ENCODE measurements at places on chromosomes 3 and 15.

DNA sequence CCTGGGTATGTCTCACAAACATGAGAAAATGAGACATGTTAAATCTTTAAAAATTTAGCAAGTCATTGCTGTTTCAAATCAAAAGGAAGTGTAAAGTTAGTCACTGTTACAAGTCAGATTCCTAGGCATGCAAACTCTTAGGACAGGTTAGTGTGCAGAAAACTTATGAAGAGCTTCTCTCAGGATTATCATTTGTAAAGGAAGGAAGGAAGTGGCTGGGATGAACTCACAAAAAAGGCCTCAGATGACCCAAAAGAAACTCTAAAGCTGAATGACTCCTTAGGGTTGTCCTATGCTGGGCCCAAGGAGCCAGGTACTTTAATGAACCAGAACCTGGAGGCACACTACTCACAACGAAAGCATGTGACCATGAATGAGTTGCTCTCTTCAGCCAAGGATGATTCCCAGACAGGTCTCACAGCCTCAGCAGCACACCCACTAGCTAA, 25.0 kb downstream of the MSL2 start:
- DNase-seq, result no peak

DNA sequence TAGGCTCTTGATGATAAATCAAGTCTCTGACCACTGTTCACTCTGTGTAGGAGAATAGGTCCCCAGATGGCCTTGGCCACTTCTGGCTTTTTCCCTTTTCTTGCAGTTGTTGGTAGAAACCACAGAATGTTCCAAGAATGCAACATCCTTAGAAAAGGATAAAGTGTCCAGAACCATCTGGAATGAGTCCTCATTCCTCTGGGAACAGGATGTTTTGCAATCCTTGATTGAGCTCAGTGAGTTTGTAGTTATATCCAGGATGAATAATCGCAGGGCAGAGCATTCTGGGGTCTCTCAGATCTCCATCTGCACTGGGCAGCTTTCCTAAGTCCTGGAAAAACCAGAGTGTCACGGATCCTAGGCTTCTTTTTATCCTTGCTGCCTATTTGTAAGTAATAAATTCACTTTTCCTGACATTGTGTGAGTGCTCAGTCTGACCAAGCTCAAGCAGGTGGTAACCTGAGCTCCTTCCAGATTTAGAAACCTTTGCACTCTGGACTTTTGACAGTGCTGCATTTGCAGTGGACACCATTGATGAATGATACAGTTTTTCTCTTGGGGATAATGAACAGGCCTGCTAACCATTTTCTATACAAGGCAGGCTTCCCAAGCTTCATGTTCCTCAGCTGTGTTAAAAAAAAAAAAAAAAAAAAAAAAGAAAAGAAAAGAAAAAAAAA, 1028.6 kb downstream of the OTOL1 start:
- DNase-seq, result no peak

DNA sequence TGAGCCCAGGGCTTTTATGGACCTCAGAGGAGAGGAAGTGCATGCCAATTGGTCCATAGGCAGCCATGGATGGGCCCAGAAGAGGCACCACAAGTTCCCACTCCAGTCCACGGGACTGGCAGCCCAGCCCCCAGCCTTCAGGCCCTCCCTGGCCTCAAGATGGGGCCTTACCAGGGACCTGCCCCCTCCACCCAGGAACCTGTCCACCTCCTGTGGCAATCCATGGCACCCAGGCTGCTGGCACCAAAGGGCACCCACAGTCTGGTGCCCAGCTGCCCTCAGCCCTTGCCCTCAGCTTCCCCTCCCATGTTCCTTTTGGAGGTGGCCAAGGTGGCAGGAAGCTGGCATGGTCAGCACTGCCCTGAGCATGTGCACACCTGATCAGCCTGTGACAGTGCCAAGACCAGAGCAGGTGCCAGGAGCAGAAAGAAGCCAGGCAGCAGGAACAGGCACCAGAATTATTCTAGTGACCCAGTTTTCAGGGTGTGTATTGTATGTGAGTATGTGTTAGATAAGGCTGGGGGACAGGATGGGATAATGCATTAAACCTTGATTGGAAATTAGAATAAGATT, 415.0 kb downstream of the NTRK3 start:
- no peak for DNase-seq

DNA sequence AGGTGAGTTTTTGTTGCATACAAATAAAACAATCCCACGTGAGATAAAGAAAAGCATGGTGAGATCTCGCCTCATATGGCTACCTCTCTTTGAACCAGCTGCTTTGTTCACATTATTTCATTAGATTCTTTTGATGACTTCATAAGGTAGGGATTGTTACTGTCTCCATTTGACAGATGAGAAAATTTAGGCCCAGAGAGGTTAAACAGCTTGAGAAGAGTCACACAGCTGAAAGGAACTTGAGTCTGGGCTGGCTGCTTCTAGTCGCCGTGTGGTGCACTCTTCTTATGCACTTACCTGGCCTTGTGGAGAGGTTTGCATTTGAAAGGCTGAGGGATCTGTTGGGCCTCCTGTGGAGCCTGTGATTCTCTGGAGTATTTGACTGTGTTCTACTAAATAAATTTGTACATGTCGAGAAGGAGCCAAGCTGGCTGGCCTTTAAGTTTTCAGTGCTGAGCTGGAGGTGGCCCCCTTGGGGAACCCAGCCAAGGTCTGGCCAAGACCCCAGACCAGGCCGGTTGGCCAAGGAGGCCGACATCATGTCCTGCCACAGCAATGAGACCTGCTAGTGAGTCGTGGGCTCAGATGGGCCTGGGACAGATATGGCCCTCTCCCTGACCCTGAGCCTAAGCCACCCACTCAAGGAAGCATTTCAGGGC, 125.1 kb downstream of the SMAD6 start:
- DNase-seq, result no peak

GRCh38 chr3:96803870-96804269, 10.5 kb upstream of the EPHA6 start:
- DNase-seq, result no peak

GRCh38 chr3:109411547-109411946, 74.2 kb upstream of the DPPA4 start:
- no peak for DNase-seq

GRCh38 chr15:83462953-83463433, 15.9 kb downstream of the SH3GL3 start:
- no peak for DNase-seq

DNA sequence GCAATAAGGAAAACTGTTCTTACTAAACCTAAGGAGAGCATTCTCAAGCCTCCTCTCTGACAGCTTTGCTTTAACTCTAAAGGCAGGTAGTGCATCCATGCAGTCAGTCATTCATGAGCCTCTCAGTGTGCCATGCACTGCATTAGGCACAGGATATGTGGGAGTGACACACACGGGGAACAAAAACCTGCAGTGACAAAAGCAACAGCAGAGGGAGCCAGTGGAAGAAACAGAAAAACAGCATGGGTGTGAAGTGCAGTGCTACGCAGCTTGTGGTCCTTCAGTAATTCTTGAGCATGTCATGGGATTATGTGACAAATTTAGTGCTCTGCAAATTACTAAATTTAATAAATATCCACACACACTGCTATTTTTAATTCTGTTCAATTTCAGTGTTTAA, 230.7 kb downstream of the BBX start:
- no peak for DNase-seq

- no peak for DNase-seq
Measured at GRCh38 chr3:7205962-7206361, 345.0 kb downstream of the GRM7 start.

DNA sequence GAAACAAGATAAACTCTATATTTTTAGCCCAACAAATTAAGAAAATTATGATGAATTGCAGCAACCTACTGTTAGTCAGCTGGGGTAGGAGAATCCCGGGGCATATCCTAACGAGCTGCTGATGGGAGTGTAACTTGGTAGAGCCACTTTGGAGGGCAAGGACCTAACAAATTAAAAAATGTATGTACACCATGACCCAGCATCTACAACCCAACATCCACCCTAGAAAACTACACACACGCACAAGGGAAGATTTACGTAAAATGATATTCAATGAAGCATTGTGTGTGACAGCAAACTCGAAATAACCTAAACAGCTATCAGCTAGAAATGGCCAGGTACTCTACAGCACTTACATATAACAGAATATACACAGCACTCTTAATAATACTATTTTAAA, 1.9 kb downstream of the BCL2A1 start:
- DNase-seq, result no peak

DNA sequence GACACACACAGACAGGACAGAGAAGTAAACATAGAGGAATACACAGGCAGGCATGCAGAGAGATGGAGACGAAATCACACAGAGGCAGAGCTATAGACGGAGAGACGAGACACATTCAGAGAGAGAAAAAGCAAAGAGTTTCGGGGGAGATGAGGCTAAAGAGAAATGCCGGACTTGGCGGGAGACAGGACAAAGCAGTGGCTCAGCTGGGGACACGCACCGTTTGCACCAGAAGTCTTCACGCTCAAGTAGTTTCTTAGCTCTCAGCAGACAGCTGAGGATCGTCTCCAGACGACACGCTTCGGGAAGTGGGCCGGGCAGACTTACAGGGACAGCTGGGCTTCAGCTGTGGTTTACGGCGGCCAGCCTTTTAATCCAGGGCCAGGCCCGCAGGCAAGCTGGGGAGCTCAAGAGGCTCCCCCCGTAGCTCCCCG, 56.2 kb upstream of the DLG1 start:
- DNase-seq, result no peak

DNA sequence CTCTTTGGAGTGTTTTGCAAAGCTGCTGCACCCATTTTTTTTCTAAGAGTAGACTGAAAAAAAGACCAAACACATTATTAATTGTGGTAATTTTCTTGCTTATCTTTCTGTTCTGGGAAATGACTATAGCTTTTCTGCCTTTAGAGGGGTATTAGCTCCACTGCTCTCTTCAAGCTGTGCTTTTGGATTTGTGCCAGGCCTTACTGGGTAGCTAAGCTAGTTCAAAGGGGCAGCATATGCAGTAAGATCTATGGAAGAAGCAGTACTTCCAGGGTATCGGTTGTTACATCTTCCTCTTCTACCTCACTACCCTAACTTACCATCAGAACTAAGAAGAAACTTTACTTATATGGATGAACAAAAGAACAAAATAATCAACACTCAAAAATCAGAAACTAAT, 28.7 kb upstream of the ARIH1 start:
- no peak for DNase-seq

DNA sequence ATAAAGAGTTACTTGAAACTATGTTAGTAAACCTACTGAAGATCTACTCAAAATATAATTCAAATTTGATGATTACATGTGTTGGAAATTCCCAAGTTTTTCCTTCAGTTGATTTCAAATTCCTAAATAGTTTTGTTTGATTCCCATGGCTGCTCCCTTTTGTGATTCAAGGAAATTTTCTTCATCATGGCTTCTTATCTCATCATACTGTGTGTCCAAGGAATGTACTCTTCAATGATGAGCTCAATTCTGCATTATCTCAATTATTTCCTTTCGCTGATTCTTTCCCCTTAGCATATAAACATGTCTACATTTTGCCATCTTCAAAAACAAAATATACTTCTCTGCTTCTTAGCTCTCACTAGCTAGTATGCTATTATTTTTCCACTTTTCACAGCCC, 460.4 kb upstream of the NAALADL2 start:
- DNase-seq, result no peak

DNA sequence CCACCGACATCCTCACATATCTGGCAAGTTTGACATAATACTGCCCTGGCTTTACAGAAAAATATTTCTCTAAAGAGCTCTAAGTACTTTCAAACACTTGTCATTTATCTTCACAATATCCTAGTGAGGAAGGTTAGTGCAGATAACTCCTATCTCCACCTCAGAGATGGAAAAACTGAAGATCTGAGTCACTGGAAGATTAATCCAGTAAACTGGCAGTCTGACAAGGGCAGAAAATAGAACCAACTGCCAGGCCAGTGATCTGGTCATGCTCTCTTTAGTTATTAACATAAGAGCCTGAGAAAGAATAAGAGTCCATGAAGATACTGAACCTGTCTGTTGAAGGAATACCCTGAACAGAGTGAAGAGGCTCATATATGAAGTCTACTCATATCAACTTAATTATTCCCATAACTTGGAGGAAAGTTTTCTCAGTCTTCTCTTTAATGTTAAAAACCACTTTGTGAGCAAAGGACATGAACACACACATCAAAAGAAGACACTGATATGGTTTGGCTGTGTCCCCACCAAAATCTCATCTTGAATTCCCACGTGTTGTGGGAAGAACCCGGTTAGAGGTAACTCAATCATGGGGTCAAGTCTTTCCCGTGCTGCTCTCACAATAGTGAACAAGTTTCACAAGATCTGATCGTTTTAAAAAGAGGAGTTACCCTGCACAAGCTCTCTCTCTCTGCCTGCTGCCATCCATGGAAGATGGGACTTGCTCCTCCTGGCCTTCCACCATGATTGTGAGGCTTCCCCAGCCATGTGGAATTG, 61.4 kb downstream of the GOLIM4 start:
- DNase-seq, result no peak

DNA sequence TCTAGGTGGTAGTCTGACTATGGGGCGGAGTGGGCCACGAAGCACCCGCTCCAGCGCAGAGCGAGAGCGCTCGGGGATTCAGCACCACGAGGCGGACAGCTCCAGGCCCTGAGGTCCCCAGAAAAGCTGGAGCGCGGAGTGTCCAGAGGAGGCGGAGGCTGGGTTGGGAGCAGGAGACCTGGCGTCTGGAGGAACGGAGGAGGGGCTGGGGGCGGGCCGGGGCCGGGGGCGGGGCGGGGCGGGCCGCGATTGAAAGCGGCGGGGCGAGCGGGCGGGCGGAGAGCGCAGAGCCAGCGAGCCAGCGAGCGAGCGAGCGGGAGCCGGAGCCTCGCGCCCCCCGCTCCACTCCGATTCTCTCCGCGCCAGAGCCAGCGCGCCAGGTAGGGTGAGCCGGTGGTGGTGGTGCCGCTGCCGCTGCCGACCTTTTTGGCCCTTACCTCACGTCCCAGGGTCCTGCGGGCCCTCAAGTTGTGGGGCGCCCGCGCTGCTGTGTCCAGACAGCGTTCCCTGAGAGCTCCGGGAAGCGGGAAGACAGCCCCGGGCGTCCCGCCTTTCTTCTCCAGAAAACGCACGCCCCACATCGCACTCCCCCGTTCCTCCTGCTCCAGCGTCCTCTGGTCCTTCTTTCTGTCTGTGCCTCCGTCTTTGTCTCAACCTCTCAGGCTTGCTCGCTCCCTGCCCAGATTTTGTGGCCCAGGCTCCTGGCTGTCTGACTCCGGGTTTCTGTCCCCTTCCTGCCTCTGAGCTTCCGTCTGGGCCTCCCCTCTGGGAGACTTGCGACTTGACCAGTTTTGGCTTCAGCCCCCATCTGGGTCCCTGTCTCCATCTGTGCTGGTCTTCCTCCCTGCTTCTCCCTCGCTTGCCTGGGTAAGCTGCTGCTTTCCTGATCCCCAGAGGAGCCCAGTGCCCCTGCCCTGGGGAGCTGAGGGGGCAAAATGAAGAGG, at the start of gene GRM2:
Gene GRM2 (plus strand): TSS at position 281 of the 944 bp plus-strand sequence. CDS start 1,916 bp downstream, outside the sequence.
- no peak for DNase-seq

GRCh38 chr15:73593304-73594074, 39.7 kb downstream of the NPTN start:
- no peak for DNase-seq

DNA sequence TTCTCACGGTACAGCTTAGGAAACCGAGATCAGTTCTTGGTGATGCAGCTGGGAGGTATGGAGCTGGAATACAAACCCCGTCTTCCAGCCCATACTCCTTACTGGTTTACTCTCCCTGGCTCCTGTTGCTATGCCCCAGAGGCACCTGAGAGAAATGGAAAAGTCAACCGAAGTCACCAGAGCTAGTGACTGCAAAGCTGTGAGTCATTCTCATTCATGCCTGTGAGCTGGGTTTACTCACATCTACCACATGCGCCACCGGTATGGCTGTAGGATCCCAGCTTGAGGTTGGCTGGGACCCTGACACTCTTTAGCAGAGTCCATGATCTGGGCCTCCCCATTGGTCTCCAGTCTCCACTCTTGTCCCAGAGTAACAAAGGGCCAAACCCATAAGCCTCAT, 111.5 kb upstream of the ETV5 start:
- peak; percentile 18 for DNase-seq

GRCh38 chr15:80609512-80609946, 85.6 kb upstream of the ABHD17C start:
- DNase-seq, result no peak

Measured in stimulated activated CD4-positive, alpha-beta T cell treated with anti-CD3 and anti-CD28 coated beads, Interleukin-12 subunit alpha, Interleukin-12 subunit beta, amount 100 ng/mL, for 48 hours (primary cell).